Stimulated activated CD4-positive, alpha-beta T cell treated with anti-CD3 and anti-CD28 coated beads, Interleukin-1b, Interleukin-23, amount 100 ng/mL, for 1 hour (primary cell): ENCODE measurements at places on chromosomes 6 and 20.

GRCh38 chr6:3072798-3073197, 4.5 kb downstream of the RIPK1 start:
- DNase-seq, result no peak

- DNase-seq, result no peak
Observed at GRCh38 chr20:44166477-44166876, 20.5 kb downstream of the JPH2 start.

GRCh38 chr20:9503526-9504245, 10.7 kb upstream of the LAMP5 start:
- DNase-seq, result no peak

GRCh38 chr6:13729891-13730290, 18.3 kb upstream of the RANBP9 start:
- no peak for DNase-seq

DNA sequence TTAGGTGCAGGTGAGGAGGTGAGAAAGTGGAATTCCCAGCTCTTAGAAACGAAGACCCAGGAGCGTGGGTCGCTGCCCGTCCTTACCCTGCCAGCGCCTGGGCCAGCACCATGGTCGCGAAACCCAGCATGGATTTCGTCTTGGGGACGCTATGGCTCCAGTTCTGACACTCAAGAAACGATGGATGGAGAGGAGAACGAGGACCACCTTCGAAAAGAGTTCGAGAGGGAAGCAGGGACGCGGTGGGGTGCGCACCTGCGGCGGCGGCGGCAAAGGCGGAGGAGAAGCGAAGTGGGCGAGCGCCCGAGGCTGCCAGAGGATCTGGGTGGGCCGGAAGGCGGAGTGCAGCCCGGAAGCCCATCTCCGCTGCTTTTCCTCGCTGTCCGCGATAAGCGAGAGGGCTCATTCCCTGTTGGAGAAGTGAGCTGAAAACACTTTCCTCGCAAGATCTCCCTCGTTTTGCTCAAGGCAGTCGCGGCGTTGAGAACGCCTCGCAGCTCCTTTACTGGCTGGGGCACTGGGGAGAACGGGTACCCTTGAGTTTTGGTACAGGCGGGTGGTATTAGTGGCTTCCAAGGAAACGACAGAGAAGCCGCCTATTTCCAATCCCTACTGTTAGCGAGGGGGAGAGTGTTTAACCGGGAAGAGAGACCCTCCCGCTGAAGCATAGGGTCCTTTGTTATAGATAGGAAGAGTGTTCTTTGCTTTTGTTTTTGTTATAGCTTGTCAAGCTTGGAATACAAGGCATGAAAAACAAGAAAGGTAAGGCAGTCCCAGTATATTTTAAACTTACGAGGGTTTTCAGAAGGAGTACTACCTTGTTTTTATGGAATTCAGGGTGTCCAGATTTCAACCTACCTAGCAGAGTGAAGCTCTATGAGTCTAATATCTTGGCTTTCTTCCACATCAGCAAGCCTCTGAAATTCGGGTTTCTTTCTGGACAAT, 109.5 kb downstream of the TRIM27 start:
- no peak for DNase-seq

GRCh38 chr6:46876126-46876525, 45.6 kb downstream of the ADGRF5 start:
- DNase-seq, result no peak

DNA sequence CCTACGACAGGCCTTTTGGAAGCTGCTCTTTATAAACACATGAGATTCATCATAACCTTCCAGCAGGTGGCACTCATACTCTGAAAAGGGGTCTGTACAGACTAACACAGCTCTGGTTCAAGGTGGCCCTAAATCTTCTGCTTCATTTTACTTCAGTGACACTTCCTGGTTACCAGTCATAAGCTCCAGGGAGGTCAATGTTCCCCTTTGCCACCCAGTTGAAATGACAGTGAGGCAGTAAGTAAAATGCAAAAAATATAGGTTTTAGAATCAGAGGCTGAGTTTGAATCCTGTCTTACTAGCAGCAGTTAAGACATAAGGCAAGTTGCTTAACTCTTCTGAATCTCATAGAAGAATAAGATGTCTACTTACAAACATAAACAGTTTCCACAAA, 132.8 kb downstream of the CDK19 start:
- peak; percentile 32 for DNase-seq

- no peak for DNase-seq
Observed at GRCh38 chr20:5070081-5070480, 49.7 kb downstream of the PCNA start.

DNA sequence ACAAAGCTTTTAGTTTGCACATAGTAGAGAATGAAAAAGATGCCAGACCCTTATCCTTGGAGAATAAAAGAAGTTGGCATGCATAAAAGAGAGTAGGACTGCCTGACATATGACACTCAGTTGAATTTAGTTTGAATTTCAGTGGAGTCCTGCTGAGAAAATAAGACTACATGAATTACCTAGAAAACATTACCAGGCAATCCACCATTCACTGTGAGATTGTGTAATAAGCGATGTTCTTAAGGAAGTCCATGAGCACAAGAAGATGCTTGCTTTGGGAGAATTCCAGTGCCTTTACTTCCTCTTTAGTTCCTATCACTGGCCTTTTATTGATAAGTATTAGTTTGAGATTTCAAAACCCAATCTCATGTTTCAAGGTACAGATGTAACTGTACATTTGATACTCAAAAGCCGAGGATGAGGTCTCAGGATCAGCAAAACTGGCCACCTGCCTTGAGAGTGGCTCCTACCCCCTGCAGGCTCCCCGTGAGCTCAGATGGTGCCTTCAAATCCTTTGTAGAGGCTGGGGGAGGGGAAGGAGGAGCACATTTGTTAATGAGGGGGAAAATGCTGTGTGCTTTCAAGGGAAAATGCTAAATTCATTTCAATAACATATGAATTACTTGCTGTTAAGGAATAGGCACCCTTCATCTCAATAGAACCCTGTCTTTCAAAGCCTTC, 11.2 kb upstream of the UNC93A start:
- no peak for DNase-seq

GRCh38 chr6:90458353-90459224, 128.3 kb downstream of the MAP3K7 start:
- DNase-seq, result peak; percentile 29

DNA sequence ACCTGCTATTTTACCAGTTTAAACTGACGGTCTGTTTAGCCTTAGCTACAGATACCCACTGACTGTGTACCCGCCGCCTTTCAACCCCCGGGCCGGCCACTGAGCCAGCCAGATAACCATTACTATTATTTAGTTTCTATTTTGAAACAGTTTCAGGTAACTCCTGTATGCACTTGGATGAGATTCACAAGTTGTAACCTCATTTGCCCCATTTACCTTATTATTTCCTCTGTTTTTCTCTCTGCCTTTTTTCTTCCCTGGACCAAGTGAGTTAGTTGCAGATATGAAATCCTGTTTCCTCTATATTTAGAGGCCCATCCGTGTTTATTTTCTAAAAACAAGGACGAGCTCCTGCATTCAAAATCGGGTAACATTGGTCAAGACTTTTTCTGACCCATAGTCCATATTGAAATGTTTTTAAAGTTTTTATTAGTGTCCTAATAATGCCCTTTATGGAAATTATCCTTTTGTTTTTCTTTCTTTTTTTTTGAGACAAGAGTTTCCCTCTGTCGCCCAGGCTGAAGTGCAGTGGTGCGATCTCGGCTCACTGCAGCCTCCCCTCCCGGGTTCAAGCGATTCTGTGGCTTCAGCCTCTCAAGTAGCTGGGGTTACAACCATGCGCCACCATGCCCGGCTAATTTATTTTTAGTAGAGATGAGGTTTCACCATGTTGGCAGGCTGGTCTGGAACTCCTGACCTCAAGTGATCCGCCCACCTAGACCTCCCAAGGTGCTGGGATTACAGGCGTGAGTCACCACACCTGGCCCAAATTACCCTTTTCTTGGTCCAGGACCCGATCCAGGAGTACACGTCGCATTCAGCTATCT, 767 bp downstream of the AP5S1 start:
- DNase-seq, result no peak

DNA sequence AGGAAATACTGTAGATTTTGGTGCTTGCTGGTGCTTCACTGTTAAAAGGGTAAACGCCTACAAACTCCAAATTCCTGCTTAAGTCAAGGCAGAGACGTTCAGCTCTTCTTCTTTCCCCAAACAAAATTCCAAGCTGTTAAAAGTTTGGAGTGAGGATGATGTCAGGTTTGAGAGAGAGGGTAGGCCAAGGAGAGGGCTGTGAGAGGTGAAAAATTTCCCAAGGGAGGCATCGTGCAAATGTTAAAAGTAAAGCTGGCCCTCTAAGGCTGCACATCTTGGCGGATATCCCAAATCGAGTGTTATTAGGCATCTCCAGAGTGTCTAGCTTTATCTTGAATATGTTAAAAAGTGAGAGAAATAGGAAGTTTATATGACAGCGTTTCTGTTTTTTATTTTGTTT, 651.8 kb downstream of the QKI start:
- no peak for DNase-seq

- no peak for DNase-seq
Observed at GRCh38 chr20:13009682-13010406, 1.1 kb downstream of the SPTLC3 start.

GRCh38 chr6:158060455-158061360, 79.0 kb downstream of the SYNJ2 start:
- no peak for DNase-seq

GRCh38 chr20:51354769-51355319, 187.7 kb downstream of the NFATC2 start:
- DNase-seq, result no peak

- no peak for DNase-seq
Observed at GRCh38 chr20:46816886-46817638, 77.6 kb upstream of the EYA2 start.

DNA sequence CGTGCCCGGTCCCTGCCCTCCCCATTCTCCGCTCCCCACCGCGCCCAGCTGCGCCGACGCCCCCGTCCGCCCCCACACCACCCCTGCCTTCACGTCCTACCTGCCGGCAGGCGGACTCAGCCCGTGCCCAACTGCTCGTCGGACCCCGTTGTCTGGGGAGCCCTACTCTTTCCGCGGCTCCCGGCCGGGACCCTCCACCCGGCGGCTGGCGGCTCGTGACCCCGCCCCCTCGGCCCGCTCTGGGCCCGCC, at the start of gene SERAC1:
SERAC1 (minus strand) TSS at position 223 of the 250 bp plus-strand sequence. CDS start 9,899 bp downstream, outside the sequence.
- no peak for DNase-seq

- no peak for DNase-seq
Observed at GRCh38 chr20:24782301-24782700, 166.8 kb upstream of the CST7 start.

- no peak for DNase-seq
Observed at GRCh38 chr6:16398587-16398986, 160.2 kb downstream of the GMPR start.

- no peak for DNase-seq
Observed at GRCh38 chr20:63794614-63795013, 36.5 kb downstream of the ZBTB46 start.

GRCh38 chr6:138038142-138038870, 68.9 kb downstream of the PERP start:
- no peak for DNase-seq

DNA sequence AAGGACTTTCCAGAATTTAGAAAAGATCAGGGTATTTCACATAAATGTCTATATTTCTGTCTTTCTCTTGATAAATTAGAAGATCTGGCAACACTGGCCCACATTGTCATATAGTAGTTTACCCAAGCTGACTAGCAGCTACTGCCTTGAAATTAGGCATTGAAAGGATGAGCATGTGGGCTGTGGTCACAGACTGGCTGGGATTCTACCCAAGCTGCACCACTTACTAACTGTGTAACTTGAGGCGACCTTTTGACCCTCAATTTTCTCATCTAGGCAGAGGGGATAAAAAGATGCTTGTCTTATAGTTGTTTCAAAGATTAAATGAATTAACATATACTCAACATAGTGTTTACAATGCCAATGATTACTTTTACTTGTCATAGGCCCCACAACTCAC, 152.7 kb upstream of the BMP2 start:
- DNase-seq, result no peak

DNA sequence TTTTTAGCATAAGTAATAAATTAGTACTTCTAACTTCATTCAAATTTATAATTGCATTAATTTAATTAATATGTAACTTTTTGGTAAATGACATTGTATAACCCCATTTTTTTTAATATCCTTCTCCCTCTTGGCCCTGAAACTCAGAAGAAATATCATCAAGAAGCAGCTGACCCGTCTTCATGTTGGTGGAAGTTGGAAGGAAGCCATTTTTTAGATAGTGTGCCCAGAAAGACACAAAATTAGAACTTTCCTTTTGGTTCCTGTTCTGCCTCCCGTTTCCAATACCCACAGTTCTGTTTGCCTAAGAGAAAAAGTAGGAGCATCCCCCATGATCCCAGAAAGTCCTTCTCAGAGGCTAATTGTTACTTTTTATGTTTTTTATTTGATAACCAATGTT, 65.5 kb downstream of the PLCB4 start:
- no peak for DNase-seq

DNA sequence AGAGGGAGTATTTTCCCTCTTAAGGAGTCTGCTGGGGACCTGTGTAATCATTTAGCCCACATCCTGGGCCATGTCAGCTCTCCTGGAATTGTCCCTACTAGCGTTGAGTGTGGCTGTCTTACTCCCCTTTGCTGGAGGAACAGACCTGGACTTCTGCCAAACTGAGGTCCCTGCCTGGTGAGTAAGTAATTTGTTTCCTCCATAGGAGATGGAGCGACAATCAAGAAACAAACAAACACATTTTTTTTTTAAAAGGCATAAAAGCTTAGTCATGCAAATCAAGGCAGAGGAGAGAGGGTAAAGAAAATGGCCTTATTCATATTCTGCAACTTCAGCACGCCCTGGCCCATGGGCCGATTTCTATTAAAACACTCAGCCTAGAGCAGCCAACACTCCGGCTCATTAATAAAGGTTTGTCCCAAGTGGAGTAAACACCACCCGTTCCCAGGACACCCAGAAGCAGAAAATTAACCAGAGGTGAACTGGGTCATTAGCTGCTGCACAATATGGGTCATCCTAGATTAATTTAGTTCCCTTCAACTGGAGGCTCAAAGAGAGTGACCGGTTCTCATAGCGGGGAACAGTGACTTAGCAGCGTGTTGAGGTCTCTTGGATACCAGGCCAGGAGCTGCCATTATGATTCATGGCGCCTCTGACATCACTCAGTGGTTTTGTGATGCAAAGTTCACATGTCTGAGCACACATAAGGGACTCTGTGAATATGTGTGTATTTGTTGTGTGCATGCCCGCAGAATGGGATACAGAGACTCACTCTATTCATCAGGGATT, 165.0 kb upstream of the SULF2 start:
- DNase-seq, result no peak

DNA sequence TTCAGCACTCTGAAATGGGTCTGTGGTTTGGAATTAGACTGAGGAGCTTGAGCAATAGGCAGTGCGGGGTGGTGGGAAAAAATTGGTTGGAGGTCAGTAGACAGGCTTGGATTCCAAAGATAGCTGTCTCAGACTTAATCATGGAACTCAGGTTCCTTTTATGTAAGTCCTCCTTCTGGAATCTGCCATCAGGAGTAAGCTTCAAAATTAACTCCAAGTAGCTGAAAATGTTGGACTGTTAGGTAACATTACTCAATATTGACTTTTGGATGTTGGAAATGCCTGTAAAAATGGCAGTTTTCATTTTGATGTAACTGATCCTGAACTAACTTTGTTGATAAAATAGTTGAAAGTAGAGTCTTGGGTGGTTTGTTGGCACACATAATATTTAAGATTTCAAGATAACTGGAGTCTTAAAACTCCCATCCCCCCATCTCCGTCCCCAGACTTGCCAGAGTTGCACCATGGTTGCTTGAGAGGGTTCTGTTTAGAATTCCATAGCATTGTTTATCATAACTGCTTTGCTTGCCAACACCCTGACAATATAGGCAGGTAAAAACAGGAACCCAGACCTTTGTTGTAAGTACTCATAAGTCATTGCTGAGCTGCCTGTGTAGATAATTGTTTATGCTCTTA, 83.0 kb downstream of the PHF20 start:
- no peak for DNase-seq

- DNase-seq, result no peak
Observed at GRCh38 chr20:3828798-3829197, 8.5 kb downstream of the AP5S1 start.

GRCh38 chr6:72367439-72367838, 254.4 kb upstream of the KCNQ5 start:
- no peak for DNase-seq
